ENCODE measurements at places on chromosomes 3 and 15. TPM values are rescaled to one million over a fixed set of nuclear protein-coding genes. Genes with fewer than 3 reads are reported as not detected.

Gene PARP15
- 0.38 TPM for total RNA-seq

Gene LARP6
- total RNA-seq, result 7.1 TPM

Gene SMCO1
- not detected for total RNA-seq

Gene ZNF620
- 2.8 TPM for total RNA-seq
